ENCODE measurements at places on chromosomes 16 and 17. TPM values are rescaled to one million over a fixed set of nuclear protein-coding genes. Genes with fewer than 3 reads are reported as not detected.

The NEUROD2 gene
- not detected for total RNA-seq

GRCh38 chr16:85010446-85010930 lies 847 bp downstream of the ZDHHC7 start:
- peak overlapping the region; percentile 99 for H3K4me3 ChIP-seq
- H3K27me3 ChIP-seq = no peaks in the 10 kb centered on the region

GRCh38 chr16:57643147-57643874 lies 14.9 kb downstream of the ADGRG1 start:
- H3K4me3 ChIP-seq = no peak overlapping the region
- no peak overlapping the region for H3K27ac ChIP-seq
- H3K4me1 ChIP-seq = no peaks in the 10 kb centered on the region
- H3K27me3 ChIP-seq = no peaks in the 10 kb centered on the region

GRCh38 chr16:47316442-47317015 lies 144.3 kb downstream of the ITFG1 start:
- no peaks in the 10 kb centered on the region for H3K27me3 ChIP-seq
- peaks cover 3% of the 10 kb centered on the region for H3K36me3 ChIP-seq
- H3K27ac ChIP-seq = no peak overlapping the region
- H3K4me1 ChIP-seq = no peaks in the 10 kb centered on the region
- no peak for DNase-seq
- H3K4me3 ChIP-seq = no peak overlapping the region

The NUPR1 gene
- total RNA-seq = not detected

All from naive thymus-derived CD4-positive, alpha-beta T cell (primary cell).